Ascending aorta (tissue), 2 donors: ENCODE measurements at places on chromosomes 13 and 19. TPM values are rescaled to one million over a fixed set of nuclear protein-coding genes. Genes with fewer than 3 reads are reported as not detected.

The ZNF626 gene
- 2.8 TPM for total RNA-seq

The CYSLTR2 gene
- total RNA-seq = 1.2 TPM

The KL gene
- 3.7 TPM for total RNA-seq

The LILRB3 gene
- 38.2 TPM for total RNA-seq

The MVB12A gene
- 49.6 TPM for total RNA-seq

The UQCRFS1 gene
- 21.4 TPM for total RNA-seq

The ZNF675 gene
- total RNA-seq = 7.8 TPM

The SLC17A7 gene
- total RNA-seq = 15.4 TPM

DNA sequence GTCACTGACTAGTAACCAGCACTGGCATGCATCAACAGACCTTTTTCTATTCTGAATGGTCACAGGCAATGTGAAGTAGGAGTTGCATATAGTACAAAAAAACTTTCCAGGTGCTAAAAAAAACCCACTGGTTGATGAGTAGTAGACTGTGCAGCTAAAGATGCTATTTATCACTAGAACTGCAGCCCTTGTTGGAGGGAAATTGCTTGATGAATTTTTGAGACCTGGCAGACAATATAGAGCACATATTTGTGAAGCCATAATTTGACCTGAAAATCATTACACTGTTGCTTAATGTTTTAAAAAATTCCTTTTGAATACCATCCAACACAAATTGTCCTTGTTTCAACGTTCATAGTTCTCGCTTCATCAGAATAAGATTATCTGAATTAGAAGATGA is 441.0 kb downstream of the KLF12 start:
- no peak overlapping the region for H3K4me3 ChIP-seq
- no peak for DNase-seq

GRCh38 chr13:50995854-50996253 is 86.3 kb downstream of the RNASEH2B start:
- no peak overlapping the region for H3K4me3 ChIP-seq
- no peaks in the 10 kb centered on the region for H3K36me3 ChIP-seq
- no peak for DNase-seq
- no peak overlapping the region for H3K27ac ChIP-seq
- no peaks in the 10 kb centered on the region for H3K27me3 ChIP-seq

GRCh38 chr13:23468811-23469210 is 35.3 kb upstream of the SACS start:
- no peak for DNase-seq
- H3K4me3 ChIP-seq = no peak overlapping the region
- no peaks in the 10 kb centered on the region for H3K36me3 ChIP-seq
- no peak overlapping the region for H3K27ac ChIP-seq
- H3K27me3 ChIP-seq = no peaks in the 10 kb centered on the region

- no peak overlapping the region for H3K4me3 ChIP-seq
- H3K27me3 ChIP-seq = no peaks in the 10 kb centered on the region
- no peak overlapping the region for H3K27ac ChIP-seq
- H3K4me1 ChIP-seq = no peaks in the 10 kb centered on the region
- no peak for DNase-seq
- H3K36me3 ChIP-seq = no peaks in the 10 kb centered on the region
Observed at GRCh38 chr19:42189133-42189532, 28.3 kb downstream of the DEDD2 start.

DNA sequence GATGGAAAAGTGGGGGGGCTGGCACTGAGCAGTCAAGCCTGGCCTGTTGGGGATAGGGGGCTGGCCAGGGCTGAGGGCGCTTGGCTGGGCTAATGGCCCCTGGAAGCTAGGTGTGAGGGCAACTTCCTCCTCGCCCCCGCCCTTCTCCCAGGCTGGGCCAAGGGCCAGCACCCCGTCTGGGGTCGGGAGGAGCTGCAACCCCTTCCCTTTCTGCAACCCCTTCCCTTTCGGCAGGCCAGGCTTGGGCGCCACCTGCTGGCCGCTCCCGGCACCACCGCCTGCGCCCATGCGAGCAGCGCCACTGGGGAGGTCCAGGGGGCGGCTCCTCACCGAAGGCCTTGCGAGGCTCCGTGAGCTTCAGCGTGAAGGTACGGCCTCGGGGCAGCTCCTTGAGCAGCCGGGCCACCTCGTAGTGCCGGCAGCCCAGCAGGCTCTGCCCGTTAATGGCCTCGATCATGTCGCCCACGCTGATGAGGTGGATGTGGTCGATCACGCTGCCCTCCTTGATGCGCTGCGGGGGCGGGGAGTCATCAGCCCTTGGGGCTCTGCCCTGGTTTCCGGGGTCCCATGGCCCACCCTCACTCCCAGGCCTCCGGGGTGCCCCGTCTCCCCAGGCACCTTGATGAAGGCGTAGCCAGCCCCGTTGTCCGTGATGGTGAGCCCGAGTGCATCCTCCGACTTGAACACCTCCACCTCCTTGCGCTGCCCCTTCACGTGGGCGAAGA is 5.0 kb upstream of the PTGER1 start:
- H3K4me1 ChIP-seq = peaks cover 5% of the 10 kb centered on the region
- no peak for DNase-seq
- no peak overlapping the region for H3K4me3 ChIP-seq
- H3K36me3 ChIP-seq = peaks cover 51% of the 10 kb centered on the region
- H3K27ac ChIP-seq = no peak overlapping the region

- no peak overlapping the region for H3K4me3 ChIP-seq
- H3K4me1 ChIP-seq = peaks cover 29% of the 10 kb centered on the region
- H3K36me3 ChIP-seq = no peaks in the 10 kb centered on the region
- H3K27me3 ChIP-seq = no peaks in the 10 kb centered on the region
Observed at GRCh38 chr13:75763512-75763911, 127.4 kb downstream of the LMO7 start.

- H3K4me1 ChIP-seq = no peaks in the 10 kb centered on the region
- no peak for DNase-seq
- H3K27me3 ChIP-seq = no peaks in the 10 kb centered on the region
- H3K36me3 ChIP-seq = no peaks in the 10 kb centered on the region
Observed at GRCh38 chr13:97202761-97203160, 19.4 kb upstream of the MBNL2 start.

- H3K4me1 ChIP-seq = peaks cover 6% of the 10 kb centered on the region
- no peaks in the 10 kb centered on the region for H3K27me3 ChIP-seq
- no peaks in the 10 kb centered on the region for H3K36me3 ChIP-seq
- no peak overlapping the region for H3K27ac ChIP-seq
- no peak for DNase-seq
Observed at GRCh38 chr13:32528358-32528757, 10.2 kb downstream of the N4BP2L2 start.

- H3K36me3 ChIP-seq = no peaks in the 10 kb centered on the region
- peak overlapping the region; percentile 28 for H3K27ac ChIP-seq
- DNase-seq = no peak
- H3K27me3 ChIP-seq = no peaks in the 10 kb centered on the region
- H3K4me3 ChIP-seq = no peak overlapping the region
Observed at GRCh38 chr19:10946958-10947657, 13.7 kb upstream of the SMARCA4 start.
